IPS-NIHi11 (cell line): ENCODE measurements at places on chromosomes 6 and 20.

- DNase-seq: no peak
Observed at GRCh38 chr20:5863040-5863833, 87.1 kb downstream of the TRMT6 start.

DNA sequence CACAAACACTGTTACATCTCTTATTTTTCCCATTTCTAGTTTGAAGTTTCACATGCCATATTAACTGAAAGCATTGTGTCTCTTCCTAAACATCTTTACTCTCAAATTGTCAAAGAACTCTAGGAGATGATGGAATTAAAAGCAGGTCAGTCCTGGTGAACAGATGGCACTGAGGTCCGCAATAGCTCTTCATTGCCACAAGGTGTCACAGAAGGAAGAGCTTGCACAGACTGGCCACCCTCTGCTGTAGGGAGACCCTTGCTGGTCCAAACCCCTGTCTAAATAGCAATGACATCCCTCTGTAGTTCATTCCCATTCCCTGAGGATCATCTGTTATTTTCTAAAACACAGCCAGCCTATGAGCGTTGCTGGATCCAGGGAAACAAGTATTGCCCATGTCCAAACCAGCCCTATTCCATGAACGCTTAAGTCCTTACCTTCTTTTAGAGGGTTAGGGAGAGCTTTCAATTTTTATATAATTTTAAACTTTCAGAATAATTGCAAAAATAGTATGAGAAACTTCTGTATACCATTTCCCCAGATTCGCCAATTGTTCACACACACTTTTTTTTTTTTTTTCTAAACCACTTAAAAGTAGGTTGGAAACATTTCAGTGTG, 10.1 kb upstream of the HDAC2 start:
- peak; percentile 71 for DNase-seq

DNA sequence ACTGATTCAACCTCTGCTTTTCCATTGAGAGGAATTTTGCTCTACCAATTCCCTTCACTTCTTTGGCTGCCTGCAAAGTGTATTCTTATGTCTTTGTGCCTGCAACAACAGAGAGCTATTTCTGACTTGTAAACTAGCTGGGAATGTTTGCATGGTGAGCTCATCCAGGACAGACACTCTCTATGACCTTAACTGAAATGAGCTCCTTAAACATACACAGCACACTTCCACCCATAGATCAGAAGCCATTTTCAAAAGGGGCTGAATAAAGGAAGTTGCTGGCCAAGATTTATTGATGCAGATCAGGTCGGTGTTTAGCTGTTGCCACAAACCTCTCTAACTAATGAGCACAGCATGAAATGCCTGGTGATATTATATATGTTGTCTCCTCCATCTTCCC, 377.7 kb downstream of the BTBD9 start:
- DNase-seq: peak; percentile 27

DNA sequence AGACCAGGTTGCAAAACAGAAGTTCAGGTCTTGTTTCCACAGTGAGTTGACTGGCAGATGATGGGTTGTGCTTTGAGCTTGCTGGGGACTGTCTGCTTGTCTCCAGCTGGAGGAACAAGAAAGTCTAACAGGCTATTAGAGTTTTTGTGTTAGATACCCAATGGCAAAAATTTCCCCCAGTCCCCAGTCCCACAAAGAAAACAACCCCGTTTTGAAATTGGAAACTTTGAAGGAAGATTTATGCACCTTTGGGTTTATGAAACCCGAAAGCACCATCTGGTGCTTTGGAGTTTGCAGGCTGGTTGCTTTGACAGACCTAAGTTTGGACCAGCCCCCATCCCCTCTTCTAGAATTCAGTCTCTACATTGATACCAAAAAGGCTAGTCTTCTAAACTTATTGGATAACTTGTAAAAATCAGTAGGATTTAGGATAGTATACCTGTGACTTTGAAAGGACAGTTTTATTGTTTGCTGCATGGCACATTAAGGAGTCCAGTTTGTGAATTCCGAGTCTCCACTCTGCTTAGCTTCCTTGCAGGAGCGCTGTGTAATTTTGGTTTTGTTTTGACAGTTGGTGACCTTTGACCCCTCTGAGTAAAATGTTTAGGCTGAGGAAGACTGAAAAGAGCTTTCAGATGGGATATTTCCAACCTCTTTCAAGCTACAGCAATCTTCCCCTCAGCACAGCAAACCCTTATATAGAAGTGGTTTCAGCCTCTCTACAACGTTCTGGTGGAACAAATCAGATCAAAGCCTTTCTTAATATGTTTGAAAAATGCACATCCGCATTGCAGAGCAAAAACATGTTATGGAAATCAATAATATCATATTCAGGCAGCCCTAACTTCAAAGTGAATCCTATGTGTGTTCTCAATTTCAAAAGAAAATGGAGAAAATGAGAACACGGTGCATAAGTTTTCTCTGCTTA, 25.5 kb upstream of the PRL start:
- no peak for DNase-seq

GRCh38 chr20:58064411-58065010, 163.9 kb downstream of the ANKRD60 start:
- no peak for DNase-seq

DNA sequence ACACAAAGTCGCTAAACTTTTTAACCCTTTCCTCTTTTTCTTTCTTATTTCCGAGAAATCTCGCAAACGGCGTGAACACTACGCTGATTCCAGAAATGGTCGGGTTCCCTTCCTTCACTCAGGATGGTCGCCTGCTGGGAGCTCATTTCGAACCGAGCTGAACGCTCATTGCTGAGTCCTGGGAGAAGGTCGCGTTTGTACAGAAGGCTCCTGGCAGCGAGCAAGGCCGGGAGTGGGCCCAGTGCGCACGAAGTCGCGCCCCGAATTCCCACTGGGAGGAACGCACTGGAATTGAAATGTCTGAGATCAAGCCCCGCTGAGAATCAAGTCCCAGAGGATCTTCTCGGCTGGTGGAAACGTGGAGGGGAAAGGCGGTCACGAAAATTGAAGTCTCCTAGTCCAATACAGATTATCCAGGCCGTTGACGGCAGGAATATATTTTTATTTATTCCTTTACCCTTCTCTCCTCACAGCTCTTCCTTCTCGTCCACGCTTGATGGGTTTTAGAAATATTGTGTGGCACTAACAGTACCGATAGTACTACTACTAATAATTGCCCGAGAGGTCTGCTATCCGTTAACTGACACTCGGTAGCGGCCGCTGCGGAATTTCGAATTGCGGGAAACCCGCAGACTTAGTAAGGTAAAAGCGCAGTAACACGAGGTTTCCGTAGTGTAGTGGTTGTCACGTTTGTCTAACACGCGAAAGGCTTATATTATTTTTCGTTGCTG, 207.2 kb upstream of the ZNF184 start:
- DNase-seq: no peak

DNA sequence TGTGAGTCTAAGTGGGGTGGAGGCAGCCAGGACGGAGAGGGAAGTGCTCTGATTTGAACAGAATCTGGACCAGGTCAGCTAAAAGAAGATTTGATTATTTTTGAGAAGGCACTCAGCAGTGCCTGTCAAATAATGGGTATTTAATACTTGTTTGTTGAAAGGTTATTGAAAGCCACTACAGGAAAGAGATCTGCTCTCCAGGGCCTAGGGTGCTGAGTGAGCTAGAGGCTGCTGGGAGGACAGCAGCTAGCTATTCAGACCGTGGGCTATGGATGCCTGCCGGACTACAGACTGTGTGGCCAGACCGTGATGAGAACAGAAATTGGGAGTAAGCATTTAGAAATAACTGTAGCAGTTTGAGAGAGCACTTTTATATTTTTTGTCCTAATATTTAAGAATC, 8.8 kb downstream of the SLC35F1 start:
- DNase-seq: no peak

DNA sequence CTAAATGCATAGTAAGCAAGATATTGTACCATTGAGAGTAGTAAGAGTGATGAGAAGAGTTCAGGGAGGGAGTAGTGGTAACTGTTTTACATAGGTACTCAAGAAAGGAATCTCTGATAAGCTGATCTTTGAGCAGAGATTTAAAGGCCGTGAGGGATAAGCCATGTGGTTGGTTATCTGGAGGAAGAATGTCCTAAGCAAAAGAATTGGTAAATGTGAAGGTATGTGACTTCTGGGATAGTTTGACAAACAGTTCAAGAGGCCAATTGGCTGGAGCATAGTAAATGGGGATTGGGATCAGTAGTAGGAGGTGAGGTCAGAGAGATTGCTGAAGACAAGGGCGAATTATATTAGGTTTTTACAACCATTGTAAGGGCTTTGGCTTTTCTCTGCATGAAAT, 40.1 kb downstream of the PLCB1 start:
- DNase-seq: no peak

- peak; percentile 59 for DNase-seq
Observed at GRCh38 chr6:31822036-31822821, 5.3 kb upstream of the HSPA1B start.

- no peak for DNase-seq
Observed at GRCh38 chr6:106128981-106129781, 43.0 kb downstream of the PRDM1 start.

GRCh38 chr20:50501972-50502745, 8.0 kb upstream of the PTPN1 start:
- no peak for DNase-seq

DNA sequence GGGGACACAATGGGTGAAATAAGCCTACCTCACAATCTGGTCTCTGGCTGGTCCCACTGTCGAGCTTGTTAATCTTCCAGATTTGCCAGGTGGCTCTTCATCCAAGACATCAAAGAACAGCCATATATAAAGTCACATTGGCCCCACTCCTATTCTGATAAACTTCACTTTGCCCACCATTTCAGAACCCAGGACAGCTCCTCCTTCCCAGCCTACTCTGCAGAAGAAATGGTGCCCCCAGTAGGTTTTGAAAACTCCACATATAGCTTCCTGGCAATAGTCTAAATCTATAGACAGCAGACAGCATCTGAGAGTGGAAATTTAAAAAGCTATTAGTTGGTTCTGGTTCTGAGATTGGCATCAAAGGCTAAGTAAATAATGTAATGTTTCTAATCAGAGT, 143.1 kb upstream of the PCSK2 start:
- DNase-seq: peak; percentile 29

DNA sequence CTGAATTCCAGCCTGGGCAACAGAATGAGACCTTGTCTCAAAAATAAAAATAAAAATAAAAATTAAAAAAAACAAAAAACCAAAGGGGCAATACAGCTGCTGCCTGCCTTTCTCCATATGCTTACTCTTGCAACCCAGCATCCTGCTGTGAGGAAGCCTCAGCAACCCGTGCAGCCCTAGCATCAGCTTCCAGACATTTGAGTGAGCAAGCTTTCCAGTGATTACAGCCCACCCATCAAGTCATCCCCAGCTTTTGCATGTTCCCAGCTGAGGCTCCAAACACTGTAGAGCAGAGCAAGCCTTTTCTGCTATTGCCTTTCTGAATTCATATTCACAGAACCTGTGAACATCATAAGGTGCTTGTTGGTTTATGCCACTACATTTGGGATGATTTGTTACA, 93.8 kb downstream of the SASH1 start:
- no peak for DNase-seq

DNA sequence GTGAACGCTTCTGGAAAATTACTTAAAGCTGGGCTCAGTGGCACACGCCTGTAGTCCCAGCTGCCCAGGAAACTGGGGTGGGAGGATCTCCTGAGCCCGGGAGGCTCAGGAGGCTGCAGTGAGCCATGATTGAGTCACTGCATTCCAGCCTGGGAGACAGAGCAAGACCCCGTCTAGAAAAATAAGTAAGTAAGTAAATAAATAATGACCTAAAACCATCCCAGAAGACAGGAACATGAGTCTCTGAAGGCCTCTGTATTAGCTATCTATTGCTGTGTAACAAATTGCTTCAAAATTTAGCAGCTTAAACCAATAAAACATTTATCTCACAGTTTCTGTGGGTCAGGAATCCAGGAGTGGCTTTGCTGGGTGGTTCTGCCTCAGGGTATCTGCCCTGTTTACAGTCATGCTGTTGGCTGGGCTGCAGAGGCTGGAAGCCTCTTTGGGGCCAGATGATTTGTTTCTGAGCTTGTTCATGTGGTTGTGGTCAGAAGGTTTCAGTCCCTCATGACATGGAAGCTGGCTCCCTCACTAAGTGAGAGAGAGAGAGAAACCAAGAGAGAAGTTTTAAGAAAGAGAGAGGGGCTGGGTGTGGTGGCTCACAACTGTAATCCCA, 48.4 kb upstream of the NCOA3 start:
- DNase-seq: no peak

DNA sequence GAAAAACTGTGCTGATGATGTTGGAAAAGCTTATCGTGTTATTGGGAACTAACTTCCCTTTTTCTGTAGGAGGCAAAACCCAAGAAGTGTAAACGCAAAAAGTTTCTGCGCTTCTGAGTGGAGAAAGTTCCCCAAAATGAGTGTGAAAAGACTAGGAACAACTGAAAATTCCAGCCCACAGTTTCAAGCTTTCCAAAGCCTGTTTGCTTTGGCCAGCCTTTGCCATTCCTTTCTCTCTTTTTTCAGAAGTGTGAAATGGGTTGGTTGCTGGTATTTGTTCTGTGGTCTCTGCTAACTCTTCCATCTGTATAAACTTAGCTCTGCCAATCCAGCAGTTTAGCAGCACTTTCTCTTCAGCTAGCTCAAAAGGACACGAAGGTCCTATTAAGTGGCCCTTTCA, 491.3 kb downstream of the MAFB start:
- DNase-seq: no peak

- DNase-seq: no peak
Observed at GRCh38 chr6:125951323-125951722, 5.2 kb upstream of the HINT3 start.

- DNase-seq: no peak
Observed at GRCh38 chr6:111727041-111727440, 121.4 kb upstream of the TRAF3IP2 start.

DNA sequence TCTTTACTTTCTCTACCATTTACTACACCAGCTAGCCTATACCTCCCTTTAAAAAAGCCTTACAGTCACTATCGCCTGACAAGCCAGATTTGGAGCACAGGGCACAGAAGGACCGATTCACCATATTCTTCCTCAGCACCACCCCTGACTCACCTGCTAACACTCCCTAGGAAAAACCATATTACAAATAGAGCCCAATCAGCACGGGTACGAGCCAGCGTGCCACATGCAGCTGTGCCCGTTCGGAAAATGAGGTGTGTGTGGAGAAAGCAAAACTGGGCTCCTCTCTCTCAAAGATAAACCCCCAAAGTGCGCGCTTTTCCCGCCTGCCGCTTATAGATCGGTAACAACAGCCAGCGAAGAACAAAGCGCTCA, 1.2 kb downstream of the SYNCRIP start:
- DNase-seq: no peak

- DNase-seq: no peak
Observed at GRCh38 chr20:1875762-1876161, 19.4 kb upstream of the SIRPA start.

DNA sequence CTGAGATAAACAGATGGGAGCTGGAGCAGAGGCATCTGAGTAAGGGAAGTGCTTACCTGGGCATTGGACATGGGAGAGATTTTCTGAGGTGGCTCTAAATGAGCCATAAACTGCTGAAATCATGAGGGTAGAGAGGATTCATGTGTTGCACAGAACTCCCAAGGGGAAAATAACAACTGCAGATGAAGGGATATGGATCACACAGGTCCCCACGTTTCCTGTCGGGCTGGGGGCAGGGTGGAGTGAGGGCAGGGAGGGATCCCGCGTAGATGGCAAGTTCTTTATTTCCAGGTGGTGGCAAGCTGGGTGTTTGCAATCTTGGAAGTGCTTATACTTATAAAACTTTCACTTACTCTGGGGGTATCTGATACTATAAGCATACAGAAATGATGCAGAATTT, 422.6 kb upstream of the FLRT3 start:
- no peak for DNase-seq
